Kidney epithelial cell (primary cell): ENCODE measurements at places on chromosomes 5 and 9. TPM values are rescaled to one million over a fixed set of nuclear protein-coding genes. Genes with fewer than 3 reads are reported as not detected.

Gene GNA14
- total RNA-seq = 0.63 and 1.1 TPM in 2 replicates

Gene CDHR2
- 0.08 and 0.21 TPM in 2 replicates for total RNA-seq

Gene IGFBPL1
- 2.5 and 10.0 TPM in 2 replicates for total RNA-seq

DNA sequence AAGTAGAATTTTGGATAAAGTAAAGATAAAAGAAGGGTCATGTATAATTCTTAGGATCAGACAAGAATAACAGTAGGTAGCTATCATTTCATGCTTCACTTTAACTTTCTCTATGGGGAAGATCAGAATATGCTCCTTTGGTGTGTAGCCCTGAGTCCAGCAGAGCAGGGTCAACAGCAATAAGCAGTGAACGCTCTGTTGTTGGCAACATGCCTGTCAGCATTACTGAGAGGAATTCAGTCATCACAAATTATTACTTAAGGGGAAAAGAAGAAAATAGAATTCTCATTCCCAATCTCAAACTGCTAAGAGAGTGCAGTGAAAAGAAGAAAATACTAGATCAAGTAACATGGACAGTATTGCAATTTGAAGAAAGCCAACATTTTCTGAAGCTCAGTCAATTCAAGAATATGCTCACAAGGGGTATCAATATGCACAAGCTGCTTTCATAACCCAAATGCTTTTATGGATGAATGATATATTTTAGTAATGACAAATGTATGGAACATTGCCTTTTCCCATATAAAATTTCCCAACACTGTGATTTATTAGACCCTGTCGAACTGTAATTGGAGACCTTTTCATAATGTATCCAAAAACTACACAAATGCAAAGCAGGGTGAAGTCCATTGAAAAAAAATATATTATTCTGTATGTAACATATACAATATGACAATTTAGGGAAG lies 1359.4 kb downstream of the EFNA5 start:
- no peak for DNase-seq

DNA sequence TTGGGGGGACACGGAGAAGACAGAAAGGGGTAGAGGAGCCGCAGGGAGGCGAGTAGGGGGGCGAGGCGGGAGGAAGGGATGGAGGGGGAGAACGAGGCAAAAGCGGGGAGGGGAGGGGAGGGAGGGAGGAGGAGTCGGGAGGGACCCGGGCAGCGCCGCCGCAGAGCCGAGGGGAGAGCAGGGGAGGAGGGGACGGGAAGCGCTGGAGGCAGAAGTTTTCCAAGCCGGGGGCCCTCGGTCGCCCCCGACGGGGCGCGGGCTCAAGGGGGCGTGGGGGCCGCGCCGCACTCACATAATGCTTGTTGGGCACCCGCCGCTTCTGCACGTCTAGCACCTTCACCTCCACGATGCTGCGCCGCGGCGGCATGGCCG lies 353 bp downstream of the SH3PXD2B start:
- no peak for DNase-seq

DNA sequence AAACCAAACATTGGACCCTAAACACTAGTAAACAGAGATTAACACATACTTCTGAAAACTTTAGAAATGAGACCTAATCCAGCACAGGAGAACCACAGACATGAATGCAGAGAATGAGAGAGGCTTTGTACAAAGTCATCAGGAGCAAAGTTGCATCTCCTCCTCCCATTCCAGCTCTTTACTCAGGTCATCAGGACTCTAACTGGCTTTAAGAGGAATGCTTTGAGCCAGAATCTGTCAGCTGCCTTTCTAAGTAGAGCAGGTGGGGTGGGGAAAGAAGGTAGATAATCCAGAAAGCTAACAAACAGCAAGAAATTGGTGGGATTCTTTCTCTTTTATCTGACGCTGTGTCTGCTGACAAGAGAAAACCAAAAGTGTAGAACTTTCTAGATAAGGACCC lies 582.7 kb upstream of the DMAC1 start:
- no peak for DNase-seq

DNA sequence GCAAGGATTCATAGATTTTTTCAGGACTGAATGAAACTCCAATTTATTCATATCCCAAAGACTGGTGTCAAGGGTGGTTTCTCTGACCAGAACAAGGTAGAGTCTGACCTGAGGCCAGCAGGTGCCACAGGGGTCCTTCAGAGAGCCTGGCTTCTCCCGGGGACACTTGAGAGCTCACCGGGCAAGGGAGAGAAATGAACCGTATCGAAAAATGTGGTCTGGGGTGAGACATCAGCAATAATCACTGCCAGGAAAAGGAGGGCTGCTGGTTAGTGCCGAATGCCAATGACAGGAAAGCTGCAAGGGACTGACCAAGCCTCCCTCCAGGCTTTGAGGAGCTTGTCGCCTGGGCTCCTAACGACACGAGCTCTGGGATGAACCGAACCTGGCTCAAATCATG lies 142.7 kb downstream of the TTLL11 start:
- no peak for DNase-seq

GRCh38 chr5:142713121-142713706 lies 27.3 kb upstream of the FGF1 start:
- peak; percentile 42 for DNase-seq

- no peak for DNase-seq
Measured at GRCh38 chr9:99660191-99660636, 161.5 kb upstream of the NR4A3 start.

DNA sequence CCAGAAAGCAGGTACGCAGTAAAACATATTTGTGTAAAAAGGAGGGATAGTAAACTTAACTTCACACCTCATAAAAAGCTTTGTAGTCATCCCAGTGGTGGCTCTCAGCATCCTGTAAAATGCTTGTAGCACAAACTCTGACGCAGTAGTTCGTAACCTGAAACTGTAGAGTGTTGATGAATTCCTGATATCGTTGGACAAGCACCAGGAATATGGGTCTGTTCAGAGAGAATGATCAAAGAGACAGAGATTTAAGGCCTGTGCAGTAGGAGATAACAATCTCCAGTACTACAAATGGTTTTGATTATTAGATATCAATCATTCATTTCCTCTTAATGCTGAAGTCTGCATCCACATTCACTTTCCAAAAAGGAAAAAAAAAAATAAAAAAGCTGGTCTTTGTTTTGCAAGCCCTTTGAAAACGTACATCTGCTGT lies 148.5 kb downstream of the KIAA0825 start:
- peak; percentile 9 for DNase-seq

DNA sequence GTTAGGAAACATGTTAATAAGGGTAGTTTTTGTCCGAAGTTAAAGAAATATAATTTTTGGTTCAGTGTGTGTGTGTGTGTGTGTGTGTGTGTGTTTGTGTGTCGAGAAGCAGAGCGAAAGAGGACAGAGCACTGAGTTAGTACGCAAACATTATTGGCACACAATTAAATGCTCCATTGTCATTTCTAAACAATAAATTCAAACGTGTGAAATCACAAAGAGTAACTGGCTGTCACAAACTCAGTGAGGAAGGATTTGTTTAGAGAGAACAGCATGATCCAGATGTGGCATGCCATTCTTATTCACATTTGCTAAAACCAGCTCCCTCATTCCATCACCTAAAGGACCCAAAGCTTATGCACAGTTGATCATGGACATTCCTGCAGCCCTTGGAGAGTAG lies 970.8 kb downstream of the DTWD2 start:
- no peak for DNase-seq

GRCh38 chr5:160158087-160158486 lies 38.8 kb upstream of the PWWP2A start:
- no peak for DNase-seq

DNA sequence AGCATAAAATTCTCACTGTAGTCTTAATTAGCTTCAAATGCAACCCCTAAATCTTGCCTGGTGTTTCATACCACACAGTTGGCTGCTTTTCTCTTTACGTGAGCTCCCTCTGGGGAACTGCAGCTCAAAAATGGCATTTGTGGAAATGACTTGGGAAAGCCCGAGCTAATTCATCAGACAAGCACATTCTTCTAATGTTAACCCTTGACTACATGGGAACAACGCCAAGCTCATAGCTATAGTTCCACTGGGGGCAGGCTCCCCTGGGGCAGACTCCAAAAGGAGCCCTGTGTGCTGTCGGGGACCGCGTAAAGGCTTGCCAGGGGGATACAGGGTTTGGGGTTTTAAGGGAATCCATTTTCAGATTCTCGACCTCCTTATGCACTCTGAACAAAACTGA lies 301.4 kb upstream of the DAP start:
- DNase-seq = no peak

DNA sequence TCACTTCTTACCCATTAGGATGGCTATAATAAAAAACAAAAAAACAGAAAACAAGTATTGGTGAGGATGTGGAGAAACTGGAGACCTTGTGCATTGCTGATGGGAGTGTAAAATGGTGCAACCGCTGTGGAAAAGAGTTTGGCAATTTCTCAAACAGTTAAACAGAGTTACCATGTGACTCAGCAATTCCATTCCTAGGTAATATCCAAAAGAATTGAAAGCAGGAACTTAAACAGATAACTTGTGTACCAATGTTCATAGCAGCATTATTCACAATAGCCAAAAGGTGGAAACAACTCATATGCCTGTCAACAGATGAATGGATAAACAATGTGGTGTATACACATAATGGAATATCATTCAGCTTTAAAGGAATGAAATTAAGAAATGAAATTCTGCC lies 28.9 kb downstream of the DCP2 start:
- DNase-seq = no peak

DNA sequence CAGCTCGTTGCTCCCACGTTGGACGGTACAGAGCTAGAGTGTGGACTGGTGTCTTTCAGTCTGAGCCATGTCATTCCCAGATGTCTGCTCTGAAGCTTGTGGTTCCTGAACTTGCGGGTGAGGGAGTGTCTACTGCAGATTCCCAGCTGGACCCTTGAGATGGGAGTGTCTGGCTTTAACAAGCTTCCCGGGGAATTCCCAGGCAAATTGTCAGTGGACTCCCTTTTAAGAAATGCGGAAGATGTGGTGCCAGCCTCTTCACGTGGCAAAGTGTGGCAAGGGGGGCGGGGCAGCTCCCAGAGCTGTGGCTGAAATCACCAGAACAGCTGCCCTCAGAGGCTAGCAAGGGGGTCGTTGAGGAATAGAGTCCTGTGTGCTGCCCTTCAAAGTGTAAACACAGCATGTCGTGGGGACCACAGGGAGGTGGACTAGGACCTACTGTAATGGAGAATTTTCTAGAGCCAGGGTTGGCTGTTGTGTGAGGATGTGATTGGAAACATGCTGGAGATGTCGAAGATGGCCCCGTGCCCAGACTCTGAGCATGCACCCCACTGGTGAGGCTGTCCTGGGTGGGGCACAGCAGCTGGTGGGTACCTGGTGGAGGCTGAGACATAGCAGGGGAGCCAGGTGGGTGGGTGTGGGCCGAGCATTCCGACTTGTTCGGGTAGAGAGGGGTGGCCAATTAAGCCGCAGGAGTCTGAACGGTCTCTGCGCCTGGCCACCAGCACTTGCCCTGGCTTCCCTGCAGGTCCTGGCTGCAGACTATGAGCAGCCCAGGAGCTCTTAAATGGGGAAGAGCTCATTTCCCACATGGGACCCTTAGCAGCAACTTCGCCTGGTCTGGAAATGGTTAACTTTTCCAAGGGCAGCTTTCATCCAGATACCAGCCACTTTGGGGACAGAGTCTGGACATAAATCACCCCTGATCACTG lies 37.4 kb downstream of the PRRX2 start:
- peak; percentile 56 for DNase-seq

DNA sequence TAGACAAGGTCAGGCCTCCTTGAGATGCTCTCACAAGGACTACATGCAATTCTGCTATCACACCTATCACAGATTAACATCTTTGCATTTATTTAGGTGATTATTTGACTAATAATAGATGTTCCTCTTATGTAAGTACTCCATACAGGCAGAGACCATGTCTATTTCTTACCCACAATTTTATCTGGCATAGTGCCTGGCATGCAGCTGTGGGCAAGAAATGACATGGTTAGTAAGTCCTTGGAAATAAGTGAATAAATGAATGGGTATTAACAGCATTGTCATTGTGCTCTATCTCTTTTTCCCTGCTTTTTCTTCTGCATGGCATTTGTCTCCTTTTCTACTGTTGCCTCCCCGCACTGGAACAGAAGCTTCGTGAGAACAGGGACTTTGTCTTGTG lies 49.4 kb downstream of the SLC22A5 start:
- no peak for DNase-seq
